ENCODE measurements at places on chromosomes 1 and 21. TPM values are rescaled to one million over a fixed set of nuclear protein-coding genes. Genes with fewer than 3 reads are reported as not detected.

DNA sequence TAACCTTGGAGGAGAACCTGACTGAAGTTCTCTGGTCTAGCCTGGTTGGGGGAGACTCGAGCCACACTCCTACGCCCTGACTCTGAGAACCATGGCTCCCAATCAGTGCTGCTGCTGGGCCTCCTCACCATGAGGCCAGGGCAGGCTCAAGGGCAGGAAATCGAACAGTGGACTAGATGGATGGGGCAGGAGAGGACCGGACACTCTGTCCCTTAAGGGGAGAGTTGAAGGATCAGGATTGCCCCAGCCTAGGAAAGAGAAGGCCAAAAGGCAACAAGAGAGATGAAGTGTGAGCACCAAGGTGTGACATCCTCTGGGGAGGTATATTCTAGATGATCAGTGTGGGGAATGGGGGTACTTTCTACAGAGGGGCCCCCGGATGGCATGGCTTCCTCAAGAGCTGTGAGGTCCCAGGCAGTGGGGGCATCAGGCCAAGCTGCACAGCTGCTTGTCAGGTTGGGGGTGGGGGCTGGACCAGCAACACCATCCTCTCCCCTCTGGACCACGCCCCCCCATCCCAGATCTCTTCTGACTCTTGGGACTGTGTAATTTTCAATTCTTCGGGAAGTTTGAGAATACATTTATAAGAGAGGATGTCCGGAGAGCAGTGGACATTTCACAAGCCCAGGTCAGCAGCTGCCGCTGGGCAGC is 34.0 kb downstream of the MX1 start:
- DNase-seq, result no peak

Gene JAM2
- 62.1 TPM for total RNA-seq

DNA sequence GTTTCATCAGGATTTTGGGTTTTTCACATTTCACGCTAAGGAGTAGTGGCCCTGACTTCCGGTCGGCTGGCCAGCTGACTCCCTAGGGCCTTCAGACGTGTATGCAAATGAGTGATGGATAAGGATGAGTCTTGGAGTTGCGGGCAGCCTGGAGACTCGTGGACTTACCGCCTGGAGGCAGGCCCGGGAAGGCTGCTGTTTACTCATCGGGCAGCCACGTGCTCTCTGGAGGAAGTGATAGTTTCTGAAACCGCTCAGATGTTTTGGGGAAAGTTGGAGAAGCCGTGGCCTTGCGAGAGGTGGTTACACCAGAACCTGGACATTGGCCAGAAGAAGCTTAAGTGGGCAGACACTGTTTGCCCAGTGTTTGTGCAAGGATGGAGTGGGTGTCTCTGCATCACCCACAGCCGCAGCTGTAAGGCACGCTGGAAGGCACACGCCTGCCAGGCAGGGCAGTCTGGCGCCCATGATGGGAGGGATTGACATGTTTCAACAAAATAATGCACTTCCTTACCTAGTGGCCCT is 23.1 kb upstream of the TNFRSF1B start:
- no peak for DNase-seq

DNA sequence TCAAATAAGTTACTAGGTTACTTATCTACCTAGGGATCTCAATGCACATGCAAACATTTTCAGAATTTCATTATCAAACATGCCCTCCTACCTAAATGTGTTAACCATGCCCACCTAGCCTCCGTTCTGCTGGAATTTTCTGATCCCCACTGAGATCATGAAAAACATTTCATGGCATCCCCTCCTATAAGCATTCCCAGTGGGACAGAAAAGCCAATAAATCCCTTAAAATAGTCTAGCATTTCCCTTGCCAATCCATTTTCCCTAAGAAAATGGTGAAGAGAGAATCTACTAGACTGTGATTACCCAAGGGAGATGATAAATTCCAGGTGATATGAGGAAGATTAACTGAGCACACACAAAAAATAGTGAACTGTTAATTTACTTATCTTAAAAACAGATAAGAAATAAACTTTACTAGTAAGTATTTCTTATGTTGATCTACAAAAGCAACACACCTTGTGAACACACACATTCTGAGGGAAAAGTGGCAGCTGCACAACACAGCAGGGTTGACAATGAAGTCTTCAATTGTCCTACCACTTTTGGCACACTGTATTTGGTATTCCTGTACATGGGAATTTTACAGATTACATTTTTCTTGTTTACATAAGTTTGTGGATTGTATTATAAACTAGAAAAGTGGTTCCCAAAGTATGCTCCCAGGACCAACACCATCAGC is 49.6 kb downstream of the ARID4B start:
- DNase-seq, result no peak

Gene VTCN1
- 6.2 TPM for total RNA-seq

- DNase-seq, result no peak
Measured at GRCh38 chr21:29677326-29677725, 262.5 kb downstream of the GRIK1 start.

GRCh38 chr1:109775398-109775797 is 11.7 kb upstream of the EPS8L3 start:
- DNase-seq, result no peak

DNA sequence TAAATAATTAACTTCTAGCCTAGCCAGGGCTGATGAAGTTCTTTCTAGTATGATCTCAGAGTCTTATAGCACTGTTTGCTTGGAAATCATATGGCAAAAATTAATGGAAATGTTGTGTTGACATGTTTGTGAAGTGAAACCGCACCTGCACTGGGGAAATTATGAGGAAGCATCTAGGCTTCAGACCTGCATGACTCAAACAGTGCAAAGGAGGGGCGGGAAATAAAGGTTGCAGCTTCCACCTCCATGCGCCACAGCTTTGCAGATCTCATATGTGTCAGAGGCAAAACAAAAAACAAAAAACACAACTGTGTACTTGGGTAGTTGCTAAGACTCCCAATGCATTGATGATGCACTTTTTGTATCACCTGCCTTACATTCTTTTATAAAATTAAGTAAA is 1080.6 kb downstream of the PLA2G4A start:
- no peak for DNase-seq

DNA sequence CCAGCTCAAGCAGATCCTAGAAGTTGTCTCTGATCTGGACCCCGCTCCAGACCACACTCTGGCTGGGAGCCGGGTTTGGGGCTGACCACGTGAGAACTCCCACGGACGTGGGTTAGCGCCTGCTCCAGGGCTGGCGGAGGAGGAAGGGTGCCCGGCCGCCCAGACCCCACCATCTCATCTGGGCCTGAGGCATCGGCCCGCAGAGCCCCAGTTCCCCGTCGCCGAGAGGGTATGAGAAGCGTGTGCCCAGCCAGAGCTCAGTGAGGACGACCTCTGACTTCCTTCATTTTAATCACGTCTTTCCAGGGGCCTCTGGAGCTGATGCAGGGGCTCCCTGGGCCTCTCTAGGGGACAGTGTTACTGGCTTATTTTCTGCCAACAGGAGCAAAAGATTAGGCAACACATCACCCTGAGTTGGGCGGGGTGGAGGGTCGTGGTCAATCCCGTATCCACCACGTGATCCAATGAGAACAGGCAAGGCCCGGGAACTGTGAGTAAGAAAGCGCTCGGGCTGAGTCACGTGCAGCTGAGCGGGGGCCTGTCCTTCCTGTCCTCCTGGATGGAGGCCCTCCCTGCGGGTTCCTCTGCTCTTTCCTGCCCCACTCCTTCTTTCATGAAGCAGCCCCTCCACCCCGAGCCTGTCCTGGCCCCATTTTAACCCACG is 81.1 kb downstream of the SIK1 start:
- DNase-seq, result no peak

- no peak for DNase-seq
Measured at GRCh38 chr21:32565856-32566465, 19.4 kb downstream of the TCP10L start.

- no peak for DNase-seq
Measured at GRCh38 chr1:74579425-74579824, 67.0 kb upstream of the LRRC53 start.

GRCh38 chr21:37168666-37169065 is 95.6 kb downstream of the TTC3 start:
- no peak for DNase-seq

- no peak for DNase-seq
Measured at GRCh38 chr1:235112297-235113182, 16.1 kb downstream of the TOMM20 start.

- DNase-seq, result no peak
Measured at GRCh38 chr1:163845279-163845678, 523.5 kb downstream of the NUF2 start.

- no peak for DNase-seq
Measured at GRCh38 chr1:109304226-109304920, 2.4 kb downstream of the MYBPHL start.

Gene DISP3
- total RNA-seq, result 0.16 TPM

DNA sequence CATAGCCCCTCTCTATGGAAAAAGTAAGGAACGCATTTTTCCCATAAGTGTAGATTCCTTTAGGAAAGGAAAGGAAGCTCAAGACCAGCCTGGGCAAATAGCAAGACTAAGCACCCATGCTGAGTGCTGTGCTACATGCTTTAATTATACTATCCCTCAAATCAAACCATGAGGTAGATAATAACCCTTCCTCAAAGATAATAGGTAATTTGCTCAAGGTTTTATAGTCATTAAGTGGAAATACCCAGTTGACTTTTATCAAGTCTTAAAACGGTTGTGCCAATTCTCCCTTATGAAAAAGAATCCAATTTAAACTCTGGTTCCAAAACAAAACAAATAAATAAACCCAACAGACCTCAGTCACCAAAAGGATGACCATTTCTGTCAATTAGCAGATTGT is 3.4 kb downstream of the KIAA0319L start:
- DNase-seq, result no peak

Gene ASTN1
- 6.3 TPM for total RNA-seq

Gene XPR1
- total RNA-seq, result 33.6 TPM

Gene TMEM79
- total RNA-seq, result 3.2 TPM

Gene RAB42
- 6.1 TPM for total RNA-seq

Gene LCE1D
- total RNA-seq, result not detected

DNA sequence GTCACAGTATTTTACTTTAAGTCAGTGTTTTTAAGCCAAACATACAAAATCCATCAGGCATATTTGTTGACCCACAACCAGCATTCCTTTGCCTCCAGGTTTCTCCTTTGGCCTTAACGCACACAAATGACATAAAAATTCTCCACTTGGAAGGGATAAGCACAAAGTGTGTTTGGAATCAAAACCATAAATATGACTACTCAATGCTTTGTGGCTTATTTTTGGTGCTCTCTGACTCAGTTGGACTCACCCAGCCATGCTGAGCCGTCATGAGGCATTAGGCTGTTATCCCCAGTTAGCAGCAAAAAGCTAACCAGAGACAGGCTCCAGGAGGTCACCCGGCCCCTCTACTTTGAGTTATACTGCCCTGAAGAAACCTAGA is 948 bp downstream of the PRUNE1 start:
- no peak for DNase-seq

- DNase-seq, result no peak
Measured at GRCh38 chr1:9260059-9260766, 25.6 kb downstream of the H6PD start.

Gene S100A7
- not detected for total RNA-seq

Gene ADAM30
- total RNA-seq, result not detected
